Esophagus muscularis mucosa (tissue), 4 donors: ENCODE measurements at places on chromosomes 12 and 14. TPM values are rescaled to one million over a fixed set of nuclear protein-coding genes. Genes with fewer than 3 reads are reported as not detected.

DNA sequence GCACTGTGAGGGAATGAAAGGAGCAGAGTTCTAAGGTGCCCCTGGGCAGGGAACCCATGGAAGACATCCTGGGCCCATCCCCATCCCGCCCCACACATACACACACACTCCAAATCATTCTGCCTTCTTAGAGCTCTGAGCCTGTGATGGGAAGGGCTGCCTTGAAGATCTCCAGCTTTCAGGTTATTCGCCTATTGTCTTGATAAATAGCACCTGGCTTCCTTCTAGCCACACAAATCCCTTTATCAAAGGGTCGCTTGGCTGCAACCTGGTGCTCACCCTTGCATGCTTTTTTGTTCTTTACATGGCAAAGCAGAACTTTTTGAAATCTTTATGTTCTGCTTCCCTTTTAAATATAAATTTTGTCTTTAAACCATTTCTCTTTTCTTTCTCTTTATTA, 112.2 kb upstream of the TMTC1 start:
- no peak for DNase-seq

- DNase-seq: no peak
Measured at GRCh38 chr12:25725931-25726330, 172.8 kb upstream of the LMNTD1 start.

SPX gene
- 0.66 TPM for total RNA-seq

- no peak for DNase-seq
Measured at GRCh38 chr12:3944620-3945019, 71.4 kb upstream of the PARP11 start.

DNA sequence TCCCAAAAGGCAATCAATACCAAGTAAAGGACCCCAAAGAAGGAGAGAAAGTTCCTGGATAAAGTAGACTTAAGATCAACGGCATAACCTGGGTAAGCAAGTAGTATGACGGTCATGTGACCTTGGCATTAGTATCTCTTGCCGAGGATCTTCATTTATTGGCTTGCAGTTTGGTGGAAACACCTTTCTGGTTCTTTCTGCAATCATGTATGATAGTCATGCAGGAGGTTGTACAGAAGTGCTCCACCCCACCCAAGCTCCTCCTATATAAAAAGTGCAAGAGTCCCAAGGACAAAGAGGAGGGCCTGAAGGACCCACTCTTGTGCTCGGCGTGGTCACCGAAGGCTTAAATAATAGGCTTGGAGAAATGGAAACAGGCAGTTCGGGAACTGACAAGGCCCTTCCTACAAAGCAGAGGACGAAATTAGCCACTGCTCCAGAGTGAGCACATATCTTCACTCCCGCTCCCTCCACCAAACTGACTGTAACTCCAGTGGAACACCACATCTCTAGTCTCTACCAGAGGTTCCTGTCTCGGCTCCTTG, 750 bp downstream of the CS start:
- DNase-seq: no peak

TSPAN11 gene
- total RNA-seq: 7.6 TPM

EEA1 gene
- 27.1 TPM for total RNA-seq

GRCh38 chr12:42129595-42130204, 15.0 kb downstream of the GXYLT1 start:
- DNase-seq: no peak

NXPH4 gene
- not detected for total RNA-seq

- DNase-seq: peak; percentile 85
Measured at GRCh38 chr14:36518586-36519430, 1.2 kb downstream of the NKX2-1 start.

INHBC gene
- total RNA-seq: not detected

- DNase-seq: no peak
Measured at GRCh38 chr14:95495538-95496025, 20.9 kb downstream of the SYNE3 start.

- no peak for DNase-seq
Measured at GRCh38 chr14:63454436-63454835, 88.7 kb downstream of the PPP2R5E start.
